Ovary (tissue), 10 donors: ENCODE measurements at places on chromosomes 7 and 10.

GRCh38 chr7:148261996-148262688 lies 328.4 kb upstream of the C7orf33 start:
- DNase-seq = peak; percentile 32

DNA sequence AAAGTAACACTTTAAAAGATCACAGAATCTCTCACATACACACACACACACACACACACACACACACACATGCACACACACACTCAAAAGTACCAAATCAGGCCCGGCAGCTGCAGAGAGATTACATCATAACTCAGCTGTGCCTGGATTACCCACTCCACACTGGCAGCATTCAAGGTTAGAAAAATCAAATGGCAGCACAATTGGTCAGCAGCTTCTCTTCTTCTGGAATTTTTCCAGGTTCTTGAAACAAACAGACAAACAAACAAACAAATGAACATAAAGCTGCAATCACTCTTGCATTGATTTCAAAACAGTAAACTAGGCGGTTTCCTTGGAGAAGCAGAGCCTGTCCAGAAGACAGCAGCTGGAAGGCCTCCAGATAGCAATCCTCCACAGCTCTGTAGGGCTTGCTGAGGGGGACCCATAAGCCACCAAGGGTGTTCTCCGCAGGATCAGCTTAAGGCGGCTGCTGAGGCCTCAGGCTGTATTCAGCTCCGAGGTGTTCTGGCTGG lies 24.5 kb upstream of the FAM133B start:
- no peak for DNase-seq

DNA sequence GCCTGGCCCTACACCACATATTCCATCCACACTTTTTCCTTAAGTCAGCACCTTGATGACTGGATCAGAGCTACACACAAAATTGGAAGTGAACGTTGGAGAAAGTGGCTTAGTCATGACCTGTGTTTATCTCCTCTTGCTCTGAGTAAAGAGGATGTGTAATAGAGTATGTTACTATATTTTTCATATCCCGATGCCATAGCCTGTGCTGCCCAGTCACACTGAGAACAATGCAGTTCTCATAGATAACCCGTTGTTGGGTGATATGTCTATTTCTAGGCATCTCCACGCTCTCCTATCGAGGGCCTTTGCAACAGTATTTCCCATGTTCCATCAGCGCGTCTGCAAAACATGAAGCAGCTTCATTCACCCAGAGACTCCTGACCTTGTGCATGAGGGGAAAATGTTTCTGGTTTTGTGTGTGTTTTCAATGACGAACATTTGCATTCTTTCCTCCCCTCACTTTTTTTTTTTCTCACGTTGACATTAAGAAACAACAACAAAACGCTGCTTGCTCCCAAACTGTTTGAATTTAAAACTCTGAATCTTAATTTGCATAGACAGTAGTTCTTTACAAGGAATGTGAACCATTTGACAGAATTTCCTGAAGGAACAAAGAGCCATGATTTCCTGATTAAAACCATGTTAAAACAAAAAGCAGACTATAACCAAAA lies 43.4 kb downstream of the GRK5 start:
- no peak for DNase-seq

DNA sequence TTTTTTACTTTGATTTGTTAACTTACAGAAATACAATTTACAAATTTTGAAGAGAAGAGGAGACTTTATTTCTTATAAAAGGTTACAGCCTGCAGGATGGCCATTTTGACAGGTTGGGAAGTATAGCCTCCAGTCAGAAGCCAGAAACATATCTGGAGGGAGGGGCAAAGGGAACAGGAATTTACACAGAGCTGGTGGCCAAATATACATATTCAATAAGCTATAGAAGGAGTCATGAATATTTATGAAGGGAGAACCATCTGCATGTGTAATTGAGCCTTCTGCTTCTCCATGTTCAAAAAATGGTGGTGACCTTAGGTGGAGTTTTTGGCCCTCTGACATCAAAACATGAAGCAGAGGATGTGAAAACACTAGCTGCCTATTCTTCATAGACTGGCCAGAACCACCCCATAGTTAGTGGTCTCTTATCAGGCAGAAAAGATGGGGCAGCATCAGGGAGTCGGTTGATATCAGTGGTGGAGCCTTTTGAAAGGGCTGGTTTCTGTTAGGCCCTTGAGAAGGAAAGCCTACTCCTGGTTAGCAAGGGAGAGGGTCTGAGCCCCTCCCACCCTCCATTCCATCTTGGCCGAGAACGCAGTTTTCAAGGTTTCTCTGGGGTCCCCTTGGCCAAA lies 57.2 kb downstream of the ENTPD1 start:
- no peak for DNase-seq

- no peak for DNase-seq
Measured at GRCh38 chr7:141123522-141123921, 49.7 kb downstream of the TMEM178B start.

DNA sequence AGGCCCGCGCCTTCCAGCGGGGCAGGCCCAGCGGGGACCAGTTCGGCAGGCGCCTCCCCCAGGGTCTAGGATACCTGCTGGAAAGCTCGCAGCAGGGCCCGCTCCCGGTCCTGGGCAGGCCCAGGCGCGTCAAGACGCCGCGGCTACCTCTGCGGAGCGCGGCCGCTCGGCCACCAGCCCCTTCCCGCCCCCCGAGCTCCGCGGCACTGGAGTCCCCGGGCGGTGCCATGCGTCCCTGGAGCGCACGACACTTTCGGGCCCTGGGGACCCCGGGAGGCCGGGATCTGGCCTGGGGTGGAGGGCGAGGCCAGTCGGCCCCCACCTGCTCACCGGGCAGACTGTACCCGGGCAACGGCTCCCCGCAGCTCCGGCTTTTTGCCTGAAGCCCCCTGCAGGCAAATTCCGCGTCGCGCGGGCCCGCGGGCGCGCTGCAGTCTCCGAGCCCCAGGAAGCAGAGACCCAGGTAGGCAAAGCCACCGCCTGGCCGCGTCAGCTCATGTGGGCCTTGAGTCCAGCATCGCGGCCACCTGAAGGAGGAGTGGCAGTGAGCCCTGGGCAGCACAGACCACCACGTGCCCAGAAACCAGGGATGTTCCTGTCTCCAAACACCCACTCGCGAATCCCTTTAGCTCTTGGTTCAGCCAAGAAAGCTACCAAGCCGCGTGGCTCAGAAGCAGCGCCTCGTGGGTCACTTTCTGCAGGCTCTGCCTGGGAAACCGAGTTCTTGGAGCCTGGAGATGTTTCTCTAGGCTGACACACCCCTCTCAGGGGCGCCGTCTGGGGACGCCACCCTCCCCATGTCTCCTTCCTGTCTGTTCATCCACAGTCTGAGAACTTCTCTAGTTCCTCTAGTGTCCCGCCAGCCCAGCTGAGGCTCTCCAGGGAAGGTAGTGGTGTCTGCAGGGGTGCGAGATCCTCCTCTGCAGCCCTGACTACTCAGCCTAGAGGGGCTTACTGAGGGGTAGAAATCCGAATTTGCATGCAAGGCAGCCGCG lies 46.1 kb upstream of the APBB1IP start:
- no peak for DNase-seq

DNA sequence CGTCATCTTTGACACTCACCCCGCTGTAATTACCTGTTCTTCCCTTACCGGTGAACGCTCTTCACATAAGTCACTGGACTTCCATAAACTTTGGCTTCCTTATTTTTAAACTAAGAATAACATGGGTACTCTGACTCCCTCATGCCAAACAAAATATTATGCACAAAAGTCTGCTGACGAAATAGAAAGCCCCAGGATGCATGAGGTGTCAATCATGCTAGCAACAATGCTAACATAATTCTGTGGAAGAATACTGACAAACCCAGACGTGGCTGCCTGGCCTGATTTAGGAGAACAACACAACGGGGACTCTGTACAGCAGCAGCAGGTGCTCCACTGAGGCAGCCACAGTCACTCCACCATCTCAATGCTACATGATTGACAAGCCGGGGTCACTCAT lies 137.5 kb downstream of the CCDC71L start:
- DNase-seq = no peak

DNA sequence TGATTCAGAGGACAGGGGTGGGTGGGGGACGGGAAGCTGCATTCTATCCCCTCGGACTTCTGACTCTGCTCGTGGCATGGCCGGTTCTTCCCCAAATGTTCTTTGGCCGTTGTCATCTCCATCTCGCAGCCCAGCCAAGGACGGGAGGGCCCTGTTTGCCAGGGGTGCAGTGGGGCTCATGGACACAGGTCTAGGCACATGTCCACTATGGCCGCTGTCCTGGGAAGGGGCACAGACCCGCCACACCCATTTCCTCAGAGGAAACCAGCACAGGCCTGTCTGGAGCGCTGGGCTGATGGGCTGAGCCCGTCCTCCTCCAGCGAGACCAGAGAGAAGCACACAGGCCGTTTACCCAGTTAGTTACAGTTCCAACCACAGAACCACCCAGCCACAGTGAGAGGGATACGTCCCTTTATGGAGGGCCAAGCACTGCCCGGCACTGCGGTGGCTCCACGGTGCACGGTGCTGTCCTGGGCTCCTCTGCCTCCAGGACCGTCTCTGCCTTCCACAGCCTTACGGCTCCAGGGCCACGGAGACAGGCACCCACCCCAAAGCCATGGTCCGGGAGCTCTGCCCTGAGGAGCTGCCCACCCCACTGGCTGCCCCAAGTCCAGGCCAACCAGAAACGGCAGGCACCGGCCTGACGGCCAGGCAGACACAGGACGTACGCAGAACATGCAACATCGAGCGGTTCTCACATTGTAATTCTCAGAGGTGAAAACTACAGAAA lies 20.2 kb downstream of the DPYSL4 start:
- DNase-seq = peak; percentile 9
